Endothelial cell (in vitro differentiated cells): ENCODE measurements at places on chromosomes 11 and 22. TPM values are rescaled to one million over a fixed set of nuclear protein-coding genes. Genes with fewer than 3 reads are reported as not detected.

Gene CTSW
- total RNA-seq = not detected

DNA sequence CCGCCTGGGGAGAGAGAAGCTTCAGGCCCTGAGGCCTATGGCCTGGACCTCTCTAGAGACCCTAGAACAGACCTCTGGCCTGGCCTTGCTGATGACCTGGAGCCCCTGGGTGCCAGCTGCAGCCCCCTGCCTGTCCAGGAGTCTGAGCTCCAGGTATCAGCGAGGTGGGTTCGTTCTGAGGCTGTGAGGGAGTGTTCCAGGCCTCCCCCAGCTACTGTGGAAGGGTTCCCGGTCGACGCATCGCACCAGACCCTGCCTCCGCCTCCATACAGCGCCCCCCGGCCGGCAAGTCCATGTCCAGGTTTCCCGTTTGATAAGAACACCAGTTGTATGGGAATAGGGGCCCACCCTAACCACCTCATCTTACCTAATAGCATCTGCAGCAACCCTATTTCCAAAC is 111.1 kb downstream of the KCNQ1 start:
- no peak for DNase-seq

Gene SLC1A2
- total RNA-seq = 0.41 TPM

Gene LMNTD2
- total RNA-seq = 4.2 TPM

Gene FXYD6
- 18.1 TPM for total RNA-seq
